PC-3 (cell line): ENCODE measurements at places on chromosomes 12 and 14. TPM values are rescaled to one million over a fixed set of nuclear protein-coding genes. Genes with fewer than 3 reads are reported as not detected.

The SIX6 gene
- total RNA-seq = not detected in 2 replicates

GRCh38 chr12:11723993-11724392 lies 74.5 kb downstream of the ETV6 start:
- no peak for DNase-seq

GRCh38 chr12:94714378-94715114 lies 64.2 kb upstream of the TMCC3 start:
- DNase-seq = peak; percentile 84

DNA sequence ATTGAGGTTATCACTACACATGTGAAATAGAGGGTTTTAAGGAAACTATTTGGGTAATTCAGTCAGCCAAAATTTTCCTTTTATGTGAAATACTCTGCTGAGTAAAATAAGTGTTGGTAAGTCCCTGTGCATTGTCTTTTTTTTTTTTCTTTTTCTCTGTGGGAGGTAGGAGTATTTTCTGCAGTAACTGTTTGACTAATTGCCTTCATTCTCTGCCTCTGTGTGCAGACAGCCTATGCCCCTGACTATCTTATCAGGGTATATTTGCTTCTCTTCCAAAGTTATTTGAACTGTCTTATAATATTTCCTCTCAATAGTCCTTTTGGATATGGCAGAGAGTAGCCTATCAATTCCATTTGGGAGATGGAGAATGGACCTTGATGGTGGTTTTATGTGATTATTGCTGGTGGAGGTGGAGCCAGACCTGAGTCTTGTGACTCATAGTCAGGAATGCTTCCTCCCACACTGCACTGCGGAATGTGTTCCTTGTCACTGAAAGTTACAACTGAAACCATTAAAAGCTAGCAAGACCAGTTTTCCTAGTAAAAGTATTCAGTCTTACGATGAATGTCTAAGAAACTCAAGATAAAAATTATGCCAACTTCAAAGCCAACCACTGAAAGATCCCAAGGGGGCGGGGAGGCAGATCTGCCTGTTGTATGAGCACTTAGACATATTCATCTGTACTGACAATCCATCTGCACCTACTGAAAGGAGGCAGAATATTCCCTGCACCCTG lies 40.9 kb upstream of the STXBP6 start:
- peak; percentile 51 for DNase-seq

DNA sequence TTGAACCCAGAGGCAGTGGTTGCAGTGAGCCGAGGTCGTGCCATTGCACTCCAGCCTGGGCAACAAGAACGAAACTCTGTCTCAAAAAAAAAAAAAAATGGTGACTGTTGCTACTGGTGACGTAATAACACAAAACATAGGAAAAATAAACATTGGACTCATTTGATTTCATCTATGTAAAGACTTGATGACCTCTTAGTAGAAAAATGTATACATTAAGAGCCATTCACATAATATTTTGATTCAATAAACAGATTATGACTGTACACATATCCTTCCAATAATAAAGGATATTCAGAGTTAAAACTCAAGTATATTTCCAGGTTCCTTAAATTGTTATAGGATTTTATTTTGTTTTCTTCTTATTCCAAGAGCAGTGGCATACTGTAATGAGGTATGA lies 65.7 kb upstream of the AEBP2 start:
- DNase-seq = peak; percentile 19
